ENCODE measurements at places on chromosomes 4 and X. TPM values are rescaled to one million over a fixed set of nuclear protein-coding genes. Genes with fewer than 3 reads are reported as not detected.

Gene SLC25A5
- 80.8 TPM for total RNA-seq

DNA sequence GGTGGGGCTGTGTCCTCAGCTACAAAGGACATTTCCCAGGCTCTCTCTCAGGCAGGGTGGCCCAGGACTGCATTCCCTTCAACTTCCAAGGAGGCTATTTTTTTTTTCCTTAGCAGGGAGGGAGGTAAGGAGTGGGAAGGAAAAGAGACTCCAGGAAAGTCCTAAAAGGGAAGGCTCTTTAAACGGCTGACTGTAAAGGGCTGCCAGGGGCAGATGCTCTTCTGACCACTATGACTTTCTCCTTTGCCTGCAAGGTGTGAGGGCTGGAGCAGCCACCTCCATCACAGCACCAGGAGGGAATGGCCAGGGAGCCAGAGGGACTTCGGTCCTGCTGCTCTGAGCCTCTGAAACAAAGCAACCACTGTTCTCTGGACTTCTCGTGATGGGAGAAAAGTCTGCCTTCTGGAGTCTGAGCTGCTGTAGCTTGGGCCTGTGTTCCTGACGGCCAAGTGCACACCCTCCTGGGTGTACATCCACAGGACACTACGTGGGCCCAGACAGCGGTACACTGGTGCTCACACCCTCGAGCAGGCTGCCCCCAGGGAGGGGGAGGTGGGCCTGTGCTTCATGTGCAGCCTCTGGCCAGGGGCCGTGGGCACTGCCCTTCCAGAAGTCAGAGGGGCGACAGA is 17.9 kb downstream of the NAT8L start:
- no peak for DNase-seq

- no peak for DNase-seq
Observed at GRCh38 chr4:186823989-186824388, 100.3 kb upstream of the FAT1 start.

Gene HAUS7
- 8.7 TPM for total RNA-seq

Gene FATE1
- total RNA-seq: not detected

GRCh38 chrX:66016905-66017658 is 22.8 kb downstream of the VSIG4 start:
- no peak for DNase-seq

DNA sequence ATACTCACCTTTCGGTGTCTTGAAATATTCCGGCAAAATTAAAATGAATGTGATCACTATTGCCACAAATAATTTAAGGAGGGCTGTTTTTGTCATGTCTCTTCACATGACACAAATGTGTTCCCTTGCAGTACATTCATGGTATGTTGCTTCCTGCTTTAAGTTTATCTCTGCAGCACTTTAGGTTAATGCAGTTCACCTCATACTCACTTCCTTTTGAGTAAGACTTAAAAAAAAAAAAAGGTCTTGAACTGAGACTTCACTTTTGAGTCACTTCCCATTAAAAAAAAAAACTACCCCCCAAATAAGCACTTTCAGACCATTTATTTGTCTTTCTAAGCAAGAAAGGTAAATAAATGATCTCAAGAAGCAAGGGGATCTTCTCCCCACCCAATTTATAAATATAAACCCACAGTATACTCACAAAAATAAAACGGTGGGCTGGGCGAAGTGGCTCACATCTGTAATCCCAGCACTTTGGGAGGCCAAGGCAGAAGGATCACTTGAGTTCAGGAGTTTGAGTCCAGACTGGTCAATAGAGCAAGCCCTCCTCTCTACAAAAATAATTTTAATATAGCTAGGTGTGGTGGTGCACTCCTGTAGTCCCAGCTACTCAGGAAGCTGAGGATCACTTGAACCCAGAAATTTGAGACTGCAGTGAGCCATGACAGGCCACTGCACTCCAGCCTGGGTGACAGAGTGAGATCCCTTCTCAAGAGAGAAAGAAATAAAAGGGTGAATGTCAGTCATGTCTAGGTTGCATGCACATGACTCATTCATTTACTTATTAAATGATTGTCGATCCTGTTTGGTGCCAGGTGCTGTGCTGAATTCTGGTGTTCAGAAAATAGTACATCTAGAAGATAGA is at the start of gene TMEM156:
TMEM156 (minus strand) TSS at position 192 of the 868 bp plus-strand sequence; CDS start at position 96, 96 bp downstream.
- DNase-seq: no peak
